Activated T-cell treated with anti-CD3 and anti-CD28 coated beads, Interleukin-2, amount 50 U/mL, for 72 hours (primary cell): ENCODE measurements at places on chromosomes 16 and 17. TPM values are rescaled to one million over a fixed set of nuclear protein-coding genes. Genes with fewer than 3 reads are reported as not detected.

Gene C1QL1
- 0.94 TPM for total RNA-seq

Gene CCL4L2
- total RNA-seq = 9.1 TPM

Gene TEKT5
- 0.23 TPM for total RNA-seq

Gene LGALS9B
- total RNA-seq = not detected

DNA sequence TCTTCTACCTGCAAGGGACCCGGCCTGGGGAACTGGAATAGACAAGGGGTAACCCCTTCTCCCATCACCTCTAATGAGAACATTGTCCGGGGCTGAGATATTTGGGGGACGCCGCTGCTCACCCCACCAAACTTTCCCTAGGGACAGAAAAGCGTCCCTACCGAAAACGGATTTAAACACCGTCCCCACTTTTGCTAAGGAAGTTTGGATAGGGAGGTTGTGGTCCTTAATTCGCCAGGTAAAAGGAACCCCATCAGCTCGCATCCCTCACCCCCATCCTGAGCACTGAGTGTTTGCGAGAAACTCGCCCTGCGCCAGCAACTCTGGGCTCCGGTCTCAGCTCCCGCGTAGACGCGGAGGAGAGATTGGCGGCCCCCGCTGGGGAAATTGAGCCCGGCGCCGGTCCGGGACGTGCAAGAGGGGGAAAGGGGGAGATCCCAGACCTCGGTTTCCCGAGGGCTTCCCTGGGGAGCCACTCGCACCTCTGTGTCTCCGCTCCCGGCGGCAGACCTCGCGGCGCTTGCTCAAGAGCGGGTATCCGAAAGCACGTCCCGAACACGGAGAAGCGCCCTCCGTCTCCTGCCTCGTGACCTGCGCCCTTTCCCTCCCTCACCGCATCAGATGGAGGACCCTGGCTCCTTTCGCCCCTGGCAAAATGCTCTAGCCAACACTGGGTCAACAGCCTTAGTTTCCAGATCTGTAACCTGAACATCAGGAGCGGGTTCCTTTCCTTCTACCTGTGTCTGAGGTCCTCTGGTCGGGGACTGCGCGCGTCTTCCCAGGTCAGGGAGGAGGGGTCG, 3.1 kb upstream of the SOX9 start:
- H3K27me3 ChIP-seq = peaks cover 80% of the 10 kb centered on the region
- no peak overlapping the region for H3K27ac ChIP-seq
- peaks cover 1% of the 10 kb centered on the region for H3K36me3 ChIP-seq
- peaks cover 13% of the 10 kb centered on the region for H3K4me1 ChIP-seq
- peak overlapping the region; percentile 46 for H3K4me3 ChIP-seq

GRCh38 chr17:76461765-76462555, 5.4 kb upstream of the AANAT start:
- H3K4me3 ChIP-seq = no peak overlapping the region
- H3K4me1 ChIP-seq = no peaks in the 10 kb centered on the region
- no peaks in the 10 kb centered on the region for H3K36me3 ChIP-seq
- H3K27ac ChIP-seq = no peak overlapping the region

GRCh38 chr17:30503558-30503957, 26.4 kb downstream of the GOSR1 start:
- DNase-seq = no peak
- H3K36me3 ChIP-seq = peaks cover 15% of the 10 kb centered on the region
- H3K27ac ChIP-seq = no peak overlapping the region

GRCh38 chr17:17001874-17002520, 30.1 kb upstream of the TNFRSF13B start:
- no peaks in the 10 kb centered on the region for H3K36me3 ChIP-seq
- H3K27me3 ChIP-seq = no peaks in the 10 kb centered on the region
- H3K4me3 ChIP-seq = no peak overlapping the region
- peaks cover 4% of the 10 kb centered on the region for H3K4me1 ChIP-seq
- peak; percentile 78 for DNase-seq

- H3K4me1 ChIP-seq = peaks cover 62% of the 10 kb centered on the region
- peak; percentile 73 for DNase-seq
- H3K36me3 ChIP-seq = peaks cover 16% of the 10 kb centered on the region
- peak overlapping the region; percentile 87 for H3K4me3 ChIP-seq
Observed at GRCh38 chr17:45223539-45224528, 2.1 kb downstream of the FMNL1 start.
